ENCODE measurements at places on chromosomes 2 and 18.
A peak's percentile ranks its signal among the peaks of the same experiment; 100 is the strongest.

- DNase-seq = no peak
Measured at GRCh38 chr2:225464346-225465025, 65.0 kb downstream of the NYAP2 start.

GRCh38 chr2:202881570-202881969 lies 10.0 kb upstream of the ICA1L start:
- DNase-seq = no peak

DNA sequence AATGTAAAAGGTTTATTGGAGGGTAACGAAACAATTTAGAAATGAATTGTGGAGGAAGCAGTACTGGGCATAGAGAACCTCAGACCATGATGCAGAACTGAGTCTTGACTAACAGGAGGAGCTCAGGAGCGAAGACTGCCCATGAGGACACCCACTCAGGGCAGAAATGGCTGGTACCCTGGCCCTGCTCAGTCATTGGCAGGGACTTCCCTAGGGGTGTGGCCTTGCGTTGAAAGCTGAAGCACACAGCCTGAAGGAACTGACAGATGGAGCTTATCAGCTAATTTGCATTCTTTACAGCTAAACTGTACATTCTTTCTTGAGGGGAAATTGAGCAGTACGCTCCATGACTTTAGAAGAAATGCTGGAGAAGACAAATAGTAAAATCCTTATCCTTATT lies 57.1 kb downstream of the PDK1 start:
- DNase-seq = no peak

- no peak for DNase-seq
Measured at GRCh38 chr2:37105150-37105549, 20.8 kb downstream of the GPATCH11 start.

DNA sequence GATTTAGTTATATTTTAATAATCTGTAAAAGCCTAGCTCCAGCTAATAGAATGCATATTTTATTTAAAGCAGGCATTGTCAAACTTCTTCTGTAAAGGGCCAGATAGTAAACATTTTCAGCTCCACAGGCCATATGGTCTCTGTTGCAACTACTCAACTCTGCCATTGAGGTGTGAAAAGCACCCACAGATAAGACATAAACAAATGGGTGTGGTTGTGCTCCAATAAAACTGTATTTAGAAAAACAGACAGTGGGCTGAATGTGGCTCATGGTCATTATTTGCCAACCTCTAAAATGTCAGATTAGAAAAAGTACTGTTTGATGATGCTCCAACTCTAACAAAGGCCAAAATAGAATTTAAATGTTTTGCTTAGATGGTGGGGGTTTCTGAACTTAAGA lies 519.9 kb downstream of the RNF144A start:
- no peak for DNase-seq

- no peak for DNase-seq
Measured at GRCh38 chr2:6077585-6077984, 385.4 kb downstream of the SOX11 start.

GRCh38 chr2:239106314-239106908 lies 258.5 kb downstream of the TWIST2 start:
- DNase-seq = peak; percentile 23

- no peak for DNase-seq
Measured at GRCh38 chr2:38290332-38290731, 86.7 kb downstream of the ATL2 start.

DNA sequence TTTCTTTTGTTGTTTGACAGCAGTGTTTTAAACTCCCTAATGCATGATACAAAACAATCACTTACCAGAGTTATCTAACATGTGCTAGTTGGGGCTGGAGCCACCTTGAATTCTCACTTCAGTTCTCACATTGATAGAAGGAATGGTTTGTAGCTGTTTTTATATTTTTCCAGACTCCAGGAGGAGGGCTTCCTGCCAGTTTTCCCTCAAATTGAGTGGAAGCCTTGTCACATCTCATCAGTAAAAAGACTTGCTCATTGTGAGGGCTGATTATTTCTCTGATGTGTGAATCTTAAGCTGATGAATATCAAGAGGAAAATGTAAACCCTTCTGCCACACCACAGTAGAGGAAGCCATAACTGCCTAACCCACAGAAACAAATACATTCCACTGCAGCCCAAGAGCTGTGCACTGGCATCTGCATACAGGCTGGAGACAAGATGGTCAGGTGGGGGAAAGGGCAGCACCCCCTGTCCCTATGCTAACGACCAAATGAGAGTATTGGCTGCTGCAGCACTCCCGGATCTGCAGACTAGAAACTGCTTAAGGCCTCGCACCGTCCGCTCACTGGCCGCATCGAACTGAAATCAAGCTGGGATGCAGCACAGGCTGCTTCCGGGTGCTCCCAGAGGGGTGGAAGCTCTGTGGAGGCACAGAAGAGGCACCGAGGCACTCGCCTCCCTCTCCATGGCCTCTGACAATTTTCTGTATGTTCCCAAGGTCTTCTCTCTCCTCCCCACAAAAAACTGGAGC lies 73.7 kb upstream of the TPO start:
- no peak for DNase-seq

DNA sequence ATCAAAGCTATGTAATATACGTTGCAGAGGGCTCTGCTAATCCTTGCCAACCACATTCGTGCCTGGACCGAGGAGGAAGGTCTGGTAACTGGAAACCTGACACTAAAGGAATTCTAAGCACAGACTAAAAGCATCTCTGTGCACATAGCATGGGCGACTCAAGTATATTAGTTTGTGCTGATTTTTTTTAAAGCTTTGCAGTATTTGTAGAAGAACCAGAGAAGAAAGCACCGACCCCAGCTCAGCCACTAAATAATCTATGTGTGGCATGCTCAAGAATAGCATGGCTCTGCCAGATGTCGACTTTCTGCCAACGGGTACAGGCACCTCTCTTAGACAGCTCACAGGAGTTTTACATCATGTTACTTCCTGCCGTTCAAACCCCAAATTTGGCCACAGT lies 73.2 kb upstream of the NRP2 start:
- no peak for DNase-seq

GRCh38 chr2:39394516-39394961 lies 42.5 kb downstream of the MAP4K3 start:
- DNase-seq = no peak

- no peak for DNase-seq
Measured at GRCh38 chr2:70354264-70354949, 52.5 kb upstream of the FAM136A start.

DNA sequence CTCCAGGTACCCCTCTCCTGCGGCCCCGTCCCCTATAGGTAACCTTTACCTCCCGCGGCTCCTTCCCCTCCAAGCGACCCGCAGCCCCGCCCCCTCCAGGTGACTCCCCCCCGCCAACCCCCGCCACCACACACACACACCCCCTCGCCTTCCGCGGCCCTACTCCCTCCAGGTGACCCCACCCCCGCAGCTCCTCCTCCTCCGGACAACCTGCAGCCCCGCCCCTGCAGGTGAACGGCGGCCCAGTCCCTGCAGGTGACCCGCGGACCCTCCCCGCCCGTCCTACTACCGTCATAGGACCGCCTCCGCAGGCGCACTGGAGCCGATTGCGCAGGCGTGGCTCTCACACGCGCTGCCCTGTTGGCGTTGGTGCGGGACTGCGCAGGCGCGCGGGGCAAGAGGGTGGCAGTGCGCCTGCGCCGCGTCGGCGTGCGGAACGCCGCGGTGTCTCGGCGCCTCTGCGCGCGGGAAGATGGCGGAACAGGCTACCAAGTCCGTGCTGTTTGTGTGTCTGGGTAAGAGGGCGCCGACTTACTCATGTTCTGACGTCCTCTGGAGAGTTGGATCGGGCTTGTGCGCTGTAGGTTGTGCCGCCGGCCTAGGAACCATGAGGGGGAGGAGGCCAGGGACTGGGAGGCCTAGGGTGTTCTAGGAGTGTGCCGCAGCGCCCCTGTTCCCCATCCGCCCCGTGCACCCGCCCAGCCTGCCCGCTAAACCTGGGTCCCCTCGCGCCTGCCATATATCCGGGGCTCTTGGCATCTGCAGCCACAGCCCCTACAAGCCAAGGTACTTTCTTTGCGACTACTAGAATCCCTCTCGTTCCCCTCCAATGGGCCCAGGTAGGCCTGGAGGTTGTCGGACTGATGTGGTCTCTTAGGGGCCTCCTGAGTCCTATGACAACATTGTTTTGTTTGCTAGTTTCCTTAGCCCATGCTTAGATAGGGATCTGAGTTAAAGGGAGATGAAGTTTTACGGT lies at the start of gene ACP1:
TSS of gene ACP1 (plus strand) at position 455 of the 976 bp plus-strand sequence. CDS start at position 473, 18 bp downstream.
- peak; percentile 71 for DNase-seq

GRCh38 chr18:74946646-74947375 lies 262.1 kb downstream of the PTGR3 start:
- DNase-seq = no peak

- DNase-seq = no peak
Measured at GRCh38 chr2:169776252-169776761, 22.4 kb upstream of the SSB start.

DNA sequence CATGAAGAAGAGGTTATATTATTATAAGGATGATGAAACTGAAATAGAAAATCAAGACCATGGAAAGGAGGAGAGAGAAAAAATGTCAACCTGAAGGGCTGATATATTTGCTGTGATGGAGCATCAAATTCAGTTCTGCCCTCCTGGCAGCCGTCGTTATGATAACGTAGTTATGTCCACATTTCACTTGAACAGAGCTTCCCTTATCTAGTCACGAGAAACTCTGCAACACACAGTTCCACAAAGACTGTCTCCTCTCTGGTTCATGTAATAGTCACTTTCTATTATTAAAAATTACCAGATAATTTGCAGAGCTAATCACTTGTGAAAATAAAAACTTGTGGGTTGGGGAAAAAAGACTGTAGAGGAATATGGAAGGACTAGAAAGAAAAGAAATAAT lies 19.5 kb upstream of the RBMS1 start:
- no peak for DNase-seq

DNA sequence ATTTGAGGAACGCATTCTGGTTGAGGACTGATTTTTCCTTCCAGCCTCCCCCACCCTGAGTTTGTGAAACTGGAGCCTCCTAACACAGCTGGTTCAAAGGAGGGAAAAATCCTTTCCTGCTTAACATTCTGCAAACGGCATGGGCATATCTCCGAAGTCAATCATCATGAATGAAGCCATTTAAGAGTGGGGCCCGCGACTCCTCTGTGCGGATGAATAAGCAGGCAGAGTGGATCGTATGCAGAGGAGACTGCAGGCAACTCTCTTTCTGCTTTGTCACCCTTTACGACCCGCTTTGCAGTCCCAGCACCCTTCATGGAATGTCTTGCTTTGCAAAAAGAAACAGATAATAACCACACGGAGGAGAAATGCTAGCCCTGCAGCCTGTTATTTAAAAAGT lies 305.2 kb downstream of the CLIP4 start:
- DNase-seq = no peak

- peak; percentile 57 for DNase-seq
Measured at GRCh38 chr2:99984799-99985515, 157.4 kb downstream of the AFF3 start.

GRCh38 chr2:64356906-64357305 lies 97.1 kb upstream of the LGALSL start:
- no peak for DNase-seq

DNA sequence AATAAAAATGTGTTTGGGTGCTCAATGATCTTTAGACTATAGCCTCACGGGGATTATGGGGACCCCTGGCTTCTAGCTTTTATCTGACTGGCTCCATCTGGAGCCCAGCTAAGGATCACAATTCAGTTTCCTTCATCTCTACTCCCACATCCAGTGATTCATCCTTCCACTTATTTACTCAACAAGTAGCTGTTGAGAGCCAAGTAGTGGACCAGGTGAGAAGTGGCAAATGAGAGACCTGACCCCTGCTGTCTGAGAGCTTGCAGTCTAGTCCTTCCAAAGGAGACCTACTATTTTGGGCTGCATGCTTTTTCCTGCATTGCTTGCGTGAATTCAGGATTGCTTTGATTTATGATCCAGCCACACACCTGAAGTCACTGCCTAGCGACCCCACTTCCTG lies 10.7 kb upstream of the DSG3 start:
- DNase-seq = no peak

DNA sequence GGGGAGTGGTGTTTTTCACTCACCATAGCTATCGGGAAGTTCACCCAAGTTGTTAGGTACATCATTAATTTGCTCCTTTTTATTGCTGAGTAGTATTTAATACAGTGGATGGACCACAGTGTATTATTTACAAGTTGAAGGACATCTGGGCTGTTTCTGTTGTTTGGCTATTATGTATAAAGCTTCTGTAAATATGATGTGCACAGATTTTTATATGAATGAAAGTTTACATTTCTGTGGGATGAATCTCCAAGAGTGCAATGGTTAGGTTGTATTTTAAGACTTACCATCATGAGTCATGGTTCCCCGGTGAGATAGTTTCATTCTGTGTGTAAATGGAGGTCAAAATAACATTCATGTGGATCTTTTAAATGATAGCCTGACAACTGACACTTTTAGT lies 337.4 kb downstream of the PTPRM start:
- DNase-seq = peak; percentile 48

DNA sequence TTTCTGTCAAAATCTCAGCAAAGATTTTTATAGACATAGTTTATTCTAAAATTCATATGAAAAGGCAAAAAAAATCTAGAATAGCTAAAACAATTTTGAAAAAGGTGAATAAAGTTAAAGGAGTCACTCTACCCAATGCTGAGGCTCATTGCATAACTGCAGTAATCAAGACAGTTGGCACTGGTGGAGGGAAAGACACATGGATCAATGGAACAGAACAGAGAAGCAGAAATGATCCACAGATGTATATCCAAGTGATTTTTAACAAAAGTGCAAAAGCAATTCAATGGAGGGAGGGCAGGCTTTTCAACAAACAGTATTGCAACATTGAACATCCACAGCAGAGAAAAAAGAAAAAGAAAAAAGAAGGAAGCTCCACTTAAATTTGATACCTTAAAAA lies 162.8 kb downstream of the RBM43 start:
- no peak for DNase-seq

DNA sequence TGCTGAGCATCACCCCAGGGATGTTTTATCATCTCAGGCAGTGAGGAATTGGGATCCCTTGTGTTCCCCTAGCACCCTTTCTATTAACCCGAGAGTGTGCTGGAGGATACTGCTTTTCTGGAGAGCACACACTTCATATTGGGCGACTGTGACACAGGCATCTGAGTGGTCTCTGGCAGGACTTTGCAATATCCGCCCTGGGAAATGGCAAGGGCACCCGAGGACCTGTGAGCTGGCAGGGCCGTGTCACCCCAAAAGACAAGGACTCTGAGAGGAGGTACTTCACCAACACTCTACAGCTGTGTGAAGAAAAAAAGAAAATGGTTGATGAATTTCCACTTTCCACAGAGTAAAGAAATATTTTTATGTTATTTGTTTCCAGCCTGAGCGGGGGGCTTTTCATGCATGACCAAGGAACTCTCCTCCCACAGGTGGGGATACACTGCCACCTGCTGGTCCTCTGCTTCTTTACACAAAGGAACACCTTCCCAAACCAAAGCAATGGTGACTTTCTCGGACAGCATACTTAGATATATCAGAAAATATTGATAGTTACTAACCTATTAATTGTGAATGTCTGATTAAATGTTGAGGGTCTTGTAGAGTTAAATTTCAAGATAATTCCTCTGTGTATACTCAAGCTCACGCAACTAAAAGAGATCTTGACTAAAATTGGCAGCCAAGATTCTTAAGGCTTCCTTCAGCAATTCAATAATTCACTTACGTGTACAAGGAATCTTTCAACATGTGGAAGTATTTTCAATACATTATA lies 45.9 kb upstream of the REG3G start:
- DNase-seq = no peak

All from AG09309 (cell line).